ENCODE measurements at places on chromosomes 16 and 17.
A peak's percentile ranks its signal among the peaks of the same experiment; 100 is the strongest.

DNA sequence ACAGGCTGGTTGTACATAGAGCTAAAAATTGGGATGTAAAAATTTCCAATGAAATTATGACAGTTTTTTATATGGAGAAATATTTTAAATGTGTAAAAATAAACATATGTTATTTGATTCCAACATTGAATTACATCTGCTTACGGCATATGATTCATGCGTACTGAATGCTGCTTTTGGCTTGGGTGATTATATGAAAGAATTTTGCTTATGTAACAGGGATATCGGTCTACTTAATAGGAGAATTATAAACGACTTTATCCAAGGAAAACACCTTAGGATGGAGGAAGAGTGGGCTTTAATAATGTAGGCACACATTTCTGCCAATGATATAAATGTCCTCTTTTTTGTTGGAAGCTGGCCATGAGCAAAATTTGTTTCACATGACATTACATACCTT lies 197.3 kb upstream of the GOT2 start:
- DNase-seq = no peak

DNA sequence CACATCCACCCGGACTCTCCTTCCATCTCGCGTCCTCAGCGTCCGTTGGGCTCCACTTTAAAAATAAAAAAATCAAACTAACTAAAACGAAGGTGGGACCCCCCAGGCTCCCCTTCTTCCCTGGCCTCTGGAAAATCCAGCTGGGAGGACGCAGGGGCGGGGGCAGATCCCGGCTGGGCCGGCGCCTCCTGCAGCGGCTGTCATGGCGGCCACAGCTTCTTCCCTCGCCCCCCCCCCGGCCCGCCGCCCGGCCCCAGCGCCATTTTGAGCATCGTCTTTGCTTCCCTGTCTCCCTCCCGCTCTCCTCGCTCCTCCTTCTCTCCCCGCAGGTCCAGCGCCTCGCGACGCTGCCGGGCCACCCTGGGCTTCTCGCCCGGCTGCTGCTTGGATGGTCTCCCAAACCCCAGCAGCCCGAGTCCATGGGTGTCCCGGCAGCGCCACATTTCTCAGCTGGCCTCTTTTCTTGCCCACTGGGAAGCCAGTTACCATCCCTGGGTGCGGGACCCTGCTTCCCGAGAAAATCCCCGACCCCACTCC lies 3.3 kb downstream of the HOXB2 start:
- DNase-seq = peak; percentile 34

GRCh38 chr16:2384426-2384825 lies 43.9 kb upstream of the ABCA3 start:
- DNase-seq = no peak

GRCh38 chr17:76404976-76405563 lies 20.7 kb downstream of the SPHK1 start:
- DNase-seq = no peak

DNA sequence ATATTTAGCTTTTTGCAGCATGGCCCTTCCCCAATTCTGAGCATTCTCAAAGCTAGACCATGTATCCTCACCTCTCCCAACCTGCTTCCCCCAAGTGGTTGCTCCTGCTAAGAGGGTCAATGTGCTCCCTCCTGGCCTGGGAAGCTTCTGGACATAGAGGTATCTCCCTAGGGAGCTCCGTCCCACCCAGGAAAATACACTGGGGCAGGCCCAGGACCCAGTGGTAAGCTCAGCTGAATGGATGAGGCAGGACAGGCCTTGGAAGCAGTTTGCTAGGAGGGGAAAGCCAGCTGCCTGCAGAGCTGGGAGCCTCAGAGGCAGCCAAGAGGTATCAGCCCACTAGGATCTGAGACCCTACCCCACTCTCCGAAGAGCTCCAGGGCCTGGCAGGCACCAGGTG lies 1721.6 kb downstream of the TP53TG3F start:
- no peak for DNase-seq

GRCh38 chr16:73289232-73289631 lies 241.3 kb upstream of the ZFHX3 start:
- DNase-seq = no peak

GRCh38 chr17:82662711-82663261 lies 14.5 kb upstream of the WDR45B start:
- no peak for DNase-seq

- DNase-seq = no peak
Measured at GRCh38 chr17:13947499-13947898, 121.8 kb upstream of the COX10 start.

GRCh38 chr17:58535431-58535830 lies 21.0 kb upstream of the MTMR4 start:
- DNase-seq = no peak

GRCh38 chr17:62882284-62882683 lies 74.2 kb upstream of the MARCHF10 start:
- DNase-seq = no peak

- DNase-seq = no peak
Measured at GRCh38 chr17:51701501-51701900, 441.2 kb downstream of the UTP18 start.

GRCh38 chr17:57634713-57635465 lies 110.2 kb downstream of the CCDC182 start:
- no peak for DNase-seq

DNA sequence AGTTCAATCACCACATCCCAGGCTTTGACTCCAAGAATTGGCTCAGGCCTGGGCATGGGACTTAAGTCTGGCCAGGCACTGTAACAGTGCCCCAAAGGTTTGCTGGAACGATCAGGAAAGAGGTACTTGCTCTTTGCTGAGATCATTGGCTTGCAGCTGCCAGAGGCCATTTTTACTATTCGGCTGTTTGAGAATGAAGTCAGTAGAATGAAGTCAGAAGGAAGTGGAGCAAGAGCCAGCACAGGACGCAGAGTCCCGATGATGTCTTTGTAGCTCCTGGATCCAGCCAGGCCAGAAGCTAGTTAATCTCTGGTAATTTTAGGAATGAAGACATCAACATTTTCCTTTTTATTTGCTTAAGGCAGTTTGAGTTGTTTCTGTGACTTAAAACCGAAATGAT lies 195.5 kb downstream of the RAB11FIP4 start:
- DNase-seq = no peak

DNA sequence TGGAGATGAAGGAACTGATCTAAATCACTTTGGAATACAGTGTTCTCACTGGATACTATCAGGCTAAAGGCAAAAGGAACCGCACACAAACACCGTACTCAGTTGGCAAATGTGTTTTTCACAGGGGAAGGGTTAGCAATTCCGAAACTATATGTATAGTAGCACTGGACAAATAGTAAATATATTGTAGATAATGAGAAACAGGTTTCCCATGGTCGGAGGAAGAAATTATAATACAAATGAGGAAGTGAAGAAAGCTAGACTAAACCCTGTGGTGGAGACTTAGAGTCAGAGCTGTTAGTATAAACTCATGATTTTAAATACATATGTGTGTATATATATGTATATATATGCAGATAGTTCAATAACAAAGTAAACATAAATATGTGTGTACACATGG lies 414.1 kb upstream of the SALL1 start:
- no peak for DNase-seq

- DNase-seq = no peak
Measured at GRCh38 chr17:49218941-49219913, 8.7 kb downstream of the ABI3 start.

DNA sequence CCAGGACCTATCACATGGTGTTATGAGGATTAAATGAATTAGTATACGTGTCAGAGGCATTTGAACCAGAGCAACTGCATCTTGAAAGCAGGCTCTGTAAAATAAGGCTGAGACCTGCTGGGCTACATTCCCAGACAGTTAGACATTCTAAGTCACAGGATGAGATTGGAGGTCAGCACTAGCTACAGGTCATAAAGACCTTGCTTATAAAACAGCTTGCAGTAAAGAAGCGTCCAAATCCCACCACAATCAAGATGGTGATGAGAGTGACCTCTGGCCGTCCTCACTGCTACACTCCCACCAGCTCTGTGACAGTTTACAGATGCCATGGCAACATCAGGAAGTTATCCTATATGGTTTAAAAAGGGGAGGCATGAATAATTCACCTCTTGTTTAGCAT lies 71.8 kb downstream of the IRF8 start:
- no peak for DNase-seq

GRCh38 chr16:80231888-80232287 lies 308.9 kb upstream of the DYNLRB2 start:
- DNase-seq = no peak

GRCh38 chr17:72723711-72724110 lies 368.8 kb downstream of the SLC39A11 start:
- no peak for DNase-seq

DNA sequence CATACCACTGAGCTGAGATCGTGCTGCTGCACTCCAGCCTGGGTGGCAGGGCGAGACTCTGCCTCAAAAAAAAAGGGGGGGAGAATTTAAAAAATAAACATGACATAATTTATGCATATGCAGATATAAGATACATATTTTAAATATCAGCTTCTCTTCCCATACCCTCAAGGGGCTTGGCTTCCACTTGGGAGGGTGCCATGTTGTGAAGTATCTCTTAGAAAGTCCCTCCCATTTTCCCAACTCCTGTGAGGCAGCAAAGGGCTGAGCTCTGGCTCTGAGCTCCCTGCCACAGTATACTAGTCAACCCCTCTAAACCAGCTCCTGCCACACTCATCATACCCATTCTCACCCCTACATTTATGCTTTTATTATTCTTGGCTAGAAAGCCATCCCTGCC lies 39.4 kb downstream of the MYH11 start:
- DNase-seq = no peak

DNA sequence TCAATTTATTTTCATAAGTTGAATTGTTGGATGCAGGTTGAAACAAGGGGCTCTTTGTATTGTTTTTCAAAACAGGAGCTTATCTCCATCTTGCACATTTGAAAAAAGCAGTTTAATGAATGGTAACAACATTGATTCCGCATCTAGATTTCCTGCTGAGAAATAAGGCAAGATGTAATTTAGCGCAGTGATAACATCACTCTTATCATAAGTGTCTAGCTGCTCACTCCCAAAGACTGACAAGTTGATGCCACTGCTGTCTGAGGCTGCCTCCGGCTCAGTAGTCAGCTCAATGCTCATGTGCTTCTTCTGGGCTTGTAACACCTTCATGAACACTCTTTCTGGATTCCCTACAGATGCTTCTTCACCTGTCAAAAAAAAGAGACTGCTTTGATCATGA lies 92.4 kb downstream of the KPNA2 start:
- no peak for DNase-seq

- DNase-seq = no peak
Measured at GRCh38 chr17:49725452-49726130, 17.8 kb upstream of the SLC35B1 start.

- no peak for DNase-seq
Measured at GRCh38 chr16:76650582-76650981, 373.4 kb downstream of the CNTNAP4 start.

- no peak for DNase-seq
Measured at GRCh38 chr17:39740357-39741111, 2.8 kb downstream of the GRB7 start.

DNA sequence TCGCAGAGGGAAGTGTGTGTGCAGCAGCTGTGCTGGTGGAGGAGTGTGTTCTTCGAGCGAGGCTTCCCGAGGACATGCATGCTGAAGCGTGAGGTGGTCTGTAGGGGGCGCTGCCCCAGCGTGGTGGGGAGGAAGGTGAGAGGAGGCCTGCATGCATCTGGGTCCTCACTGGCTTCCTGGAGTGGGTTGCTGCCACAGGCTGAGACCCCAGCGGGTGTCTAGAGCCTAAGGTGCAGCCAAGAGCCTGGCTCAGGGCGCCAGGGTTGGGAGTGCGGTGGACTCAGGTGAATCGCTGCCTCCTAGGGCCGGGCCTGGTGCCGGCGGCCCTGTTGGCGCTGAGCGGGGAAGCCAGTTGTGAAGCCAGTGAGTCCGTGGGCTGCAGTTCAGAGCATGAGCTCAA lies 7.5 kb upstream of the HSD3B7 start:
- DNase-seq = no peak

- no peak for DNase-seq
Measured at GRCh38 chr16:73322856-73323255, 274.9 kb upstream of the ZFHX3 start.

GRCh38 chr17:82497483-82498405 lies 21.8 kb upstream of the FOXK2 start:
- peak; percentile 37 for DNase-seq

- DNase-seq = no peak
Measured at GRCh38 chr17:17590883-17591354, 589 bp downstream of the PEMT start.

GRCh38 chr16:54977211-54977610 lies 46.5 kb downstream of the IRX5 start:
- DNase-seq = no peak

DNA sequence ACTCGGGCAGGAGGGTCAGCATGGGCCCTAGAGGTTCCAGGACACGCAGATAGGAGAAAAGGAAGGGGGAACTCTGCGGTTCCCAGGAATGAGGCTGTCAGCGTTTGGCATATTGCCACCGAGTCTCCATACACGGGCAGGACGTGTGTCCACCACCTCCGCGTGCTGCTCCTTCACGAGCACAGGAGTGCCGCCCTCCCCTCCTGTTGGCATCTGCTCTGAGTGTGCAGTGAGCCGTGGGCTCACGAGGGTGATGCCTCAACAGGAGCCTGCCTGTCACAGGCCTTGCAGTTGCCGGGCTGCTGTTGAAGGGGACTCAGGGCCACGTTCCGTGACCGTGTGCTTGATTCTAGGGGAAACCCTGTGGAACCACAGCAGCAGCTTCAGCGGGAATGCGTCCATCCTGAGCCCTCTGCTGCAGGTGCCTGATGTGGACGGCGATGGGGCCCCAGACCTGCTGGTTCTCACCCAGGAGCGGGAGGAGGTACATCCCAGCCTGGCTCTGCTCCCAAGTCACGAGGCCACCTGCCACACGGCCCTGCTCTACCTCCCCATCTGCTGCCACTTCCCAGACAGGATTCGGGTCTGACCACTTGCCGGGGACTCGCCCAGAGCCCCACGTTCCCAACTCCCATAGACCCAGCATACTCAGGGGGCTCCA lies 14.6 kb downstream of the RGS11 start:
- DNase-seq = no peak

GRCh38 chr16:88482630-88483391 lies 29.7 kb downstream of the ZFPM1 start:
- no peak for DNase-seq

DNA sequence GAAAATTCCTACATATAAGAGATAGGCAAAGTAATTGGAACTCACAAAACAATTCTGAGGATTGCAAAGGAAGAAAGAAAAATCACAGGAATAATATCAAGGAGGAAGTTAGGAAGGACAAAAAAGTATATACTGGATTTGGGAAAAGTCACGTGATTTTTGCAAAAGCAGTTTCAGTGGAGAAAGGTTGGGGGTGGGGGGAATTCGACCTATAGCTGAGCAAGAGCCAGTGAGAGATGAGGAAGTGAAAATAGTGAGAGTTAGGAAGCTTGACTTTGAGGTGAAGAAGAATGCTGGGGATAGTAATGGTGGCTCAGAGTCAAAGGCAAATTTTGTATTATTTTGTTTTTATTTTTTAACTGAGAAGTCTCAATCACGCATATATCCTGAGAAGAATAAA lies 438.0 kb upstream of the PMFBP1 start:
- no peak for DNase-seq

- no peak for DNase-seq
Measured at GRCh38 chr16:86828653-86829052, 250.3 kb downstream of the FOXL1 start.

GRCh38 chr16:31819386-31819785 lies 54.2 kb upstream of the ZNF267 start:
- no peak for DNase-seq

- DNase-seq = no peak
Measured at GRCh38 chr16:29684679-29685078, 5.7 kb downstream of the QPRT start.

- no peak for DNase-seq
Measured at GRCh38 chr16:88195911-88196465, 186.8 kb upstream of the ZNF469 start.

- peak; percentile 64 for DNase-seq
Measured at GRCh38 chr17:82236142-82236971, 7.5 kb downstream of the SLC16A3 start.

- DNase-seq = no peak
Measured at GRCh38 chr16:75997606-75998005, 271.3 kb upstream of the CPHXL start.
